ENCODE measurements at places on chromosomes 1 and 21.

DNA sequence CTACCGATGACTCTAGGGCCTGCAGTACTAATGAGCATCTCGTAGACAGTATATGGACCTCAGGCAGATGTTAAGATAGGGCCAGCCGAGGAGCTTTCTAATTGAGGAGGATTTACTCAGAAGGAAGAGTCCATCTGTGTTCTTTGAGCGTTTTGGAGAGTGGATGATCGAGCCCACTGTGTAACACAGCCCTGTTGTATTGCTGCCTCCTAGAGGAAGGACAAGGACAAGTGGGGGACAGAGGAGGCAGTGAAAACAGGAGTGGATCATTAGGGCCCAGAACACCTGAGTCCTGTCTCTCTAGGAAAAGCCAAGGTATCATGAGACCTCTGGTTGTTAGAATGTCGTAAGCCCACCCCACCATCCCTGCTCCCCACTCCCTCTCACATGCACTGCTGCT is 62.9 kb downstream of the TBX19 start:
- DNase-seq = no peak

DNA sequence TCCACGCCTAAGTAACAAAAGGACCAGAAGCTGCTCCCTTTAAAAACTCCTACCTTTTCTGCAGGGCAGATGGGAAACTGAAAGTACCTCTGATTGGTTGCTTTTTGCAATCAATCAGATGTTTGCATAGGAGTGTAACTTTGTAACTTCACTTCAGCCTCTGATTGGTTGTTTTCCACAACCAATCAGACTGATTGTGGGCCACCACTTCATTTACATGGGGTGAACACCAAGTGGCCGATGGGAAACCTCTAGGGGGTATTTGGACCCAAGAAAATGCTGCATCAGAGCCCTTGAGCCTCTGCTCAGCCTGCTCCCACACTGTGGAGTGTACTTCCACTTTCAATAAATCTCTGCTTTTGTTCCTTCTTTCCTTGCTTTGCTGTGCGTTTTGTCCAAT is 32.8 kb upstream of the CD1D start:
- DNase-seq = no peak

GRCh38 chr1:201697174-201697573 is 131.8 kb upstream of the IPO9 start:
- no peak for DNase-seq

DNA sequence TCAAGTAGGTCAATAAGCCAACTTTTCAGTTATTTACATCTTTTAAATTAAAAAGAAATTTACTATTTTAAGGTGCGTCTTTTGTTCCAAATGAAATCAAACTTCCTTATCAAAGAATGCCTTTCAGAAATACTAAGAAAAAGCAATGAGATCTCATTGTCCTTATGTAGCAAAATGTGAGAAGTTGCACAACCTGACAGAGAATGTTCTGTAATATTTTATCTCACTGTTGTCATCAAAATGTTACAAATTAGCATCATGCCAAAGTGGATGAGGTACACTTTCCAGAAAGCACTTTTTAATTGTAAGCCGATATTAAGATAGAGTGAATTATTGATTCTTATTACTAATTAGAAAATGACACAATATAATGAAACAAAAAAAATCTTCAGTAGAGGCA is 50.4 kb downstream of the KCNT2 start:
- no peak for DNase-seq

GRCh38 chr1:8097077-8097799 is 71.1 kb upstream of the ERRFI1 start:
- no peak for DNase-seq

GRCh38 chr1:200620273-200621131 is at the start of gene KIF14:
Gene KIF14, minus strand, starts transcription at chr1:200620751. Its CDS starts 2,028 bp downstream, at chr1:200618723.
- peak; percentile 83 for DNase-seq

DNA sequence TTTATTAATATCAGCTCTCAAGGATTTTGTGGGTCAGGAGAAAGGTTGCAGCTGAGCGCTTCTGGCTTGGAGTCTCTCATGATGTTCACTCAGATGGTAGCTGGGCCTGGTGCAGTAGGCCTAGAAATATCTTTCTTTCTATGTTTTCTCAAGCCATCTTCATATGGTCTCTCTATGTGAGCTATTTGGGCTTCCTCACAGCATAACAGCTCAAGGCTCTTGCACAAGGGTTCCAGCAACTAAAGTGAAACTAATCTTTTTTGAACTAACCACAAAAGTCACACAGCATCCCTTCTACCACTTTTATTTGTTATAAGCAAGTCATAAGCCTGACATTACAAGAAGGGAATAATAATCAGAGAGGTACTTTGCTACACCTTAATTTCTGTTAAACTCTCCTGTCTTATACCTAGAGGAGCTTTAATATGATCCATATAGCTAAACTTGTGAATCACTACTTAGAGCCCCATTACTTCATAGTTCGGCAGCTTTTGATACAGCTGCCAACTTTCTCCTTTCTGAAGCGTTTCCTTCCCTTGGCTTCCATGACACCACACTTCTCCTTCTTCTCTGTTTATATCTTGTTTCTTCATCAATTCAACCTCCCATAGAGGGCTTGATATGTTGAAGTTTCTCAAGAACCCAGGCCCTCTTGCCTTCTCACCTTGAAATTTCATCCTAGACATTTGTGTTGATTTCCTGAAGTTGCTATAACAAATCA is 720.2 kb downstream of the LTN1 start:
- no peak for DNase-seq

DNA sequence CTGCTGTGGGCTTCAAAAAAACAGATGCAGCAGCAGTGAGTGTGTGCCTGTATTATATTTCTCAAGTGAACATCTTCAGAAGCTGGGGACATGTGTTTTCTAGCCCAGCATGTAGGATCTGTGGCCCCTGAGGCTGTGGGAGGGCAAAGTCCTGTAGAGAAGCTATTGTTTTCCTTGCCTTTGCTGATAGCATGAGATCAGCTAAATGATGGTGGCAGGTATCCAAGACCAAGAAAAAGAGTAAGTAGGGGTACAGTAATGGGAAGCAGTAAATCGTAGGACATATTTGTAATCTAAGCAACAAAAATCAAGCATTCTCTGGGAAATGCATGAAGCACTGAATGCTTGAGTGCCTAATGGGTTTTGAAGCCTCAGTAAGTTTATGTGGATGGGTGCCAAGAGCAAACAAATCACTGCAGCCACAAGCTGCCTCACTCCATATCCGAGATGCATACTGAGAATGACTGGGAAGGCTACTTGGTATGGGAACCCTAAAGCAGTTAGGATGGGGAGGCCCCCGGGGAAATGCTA is 98.3 kb downstream of the CD58 start:
- DNase-seq = no peak

GRCh38 chr1:18293291-18293690 is 185.7 kb downstream of the IGSF21 start:
- no peak for DNase-seq

Measured in stimulated activated CD8-positive, alpha-beta memory T cell treated with anti-CD3 and anti-CD28 coated beads, Interleukin-4, amount 100 ng/mL, for 1 hour (primary cell).